Fibroblast of skin of right quadriceps (primary cell): ENCODE measurements at places on chromosomes 3 and 15.

DNA sequence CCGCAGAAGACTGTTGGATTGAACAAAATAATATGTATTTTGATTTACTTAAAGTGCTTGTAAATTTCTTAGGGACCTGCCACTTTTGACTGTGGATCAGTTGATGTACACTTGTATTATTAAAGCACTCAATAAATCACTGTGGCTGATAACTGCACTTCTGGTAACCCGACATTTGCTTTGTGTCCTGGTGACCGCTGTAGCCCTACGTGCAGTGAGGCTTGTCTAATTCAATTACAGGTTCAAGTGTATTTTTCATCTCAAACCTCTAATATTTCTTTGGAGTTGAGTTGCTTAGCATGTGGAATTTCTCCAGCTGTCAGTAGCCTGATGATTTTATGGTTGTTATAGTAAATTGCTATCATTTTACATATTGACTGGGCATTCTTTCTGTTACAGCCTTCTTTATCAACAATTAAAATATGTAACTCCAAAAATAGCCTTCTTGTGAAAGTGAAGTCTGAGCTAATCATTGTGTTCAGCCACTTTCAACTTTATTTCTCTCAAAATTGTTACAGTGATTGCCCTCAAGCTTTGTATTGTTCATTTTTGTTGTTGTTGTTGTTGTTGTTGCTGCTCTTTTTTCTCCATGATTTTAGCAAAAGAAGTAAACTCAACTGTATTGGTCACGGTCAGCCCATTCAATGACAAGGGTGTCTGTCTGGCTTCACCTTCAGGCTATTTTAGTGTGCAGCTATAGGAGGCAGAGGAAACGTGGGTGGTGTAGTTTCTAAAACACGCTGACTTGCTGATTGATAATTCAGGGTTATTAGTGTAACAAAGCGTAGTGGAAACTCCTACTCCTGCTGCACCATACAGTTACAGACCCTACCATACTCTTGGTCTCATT lies 215.1 kb upstream of the UBE2E1 start:
- no peak for DNase-seq

GRCh38 chr3:64462203-64462602 lies 225.6 kb downstream of the ADAMTS9 start:
- DNase-seq, result peak; percentile 97

- no peak for DNase-seq
Measured at GRCh38 chr15:89852342-89852995, 37.8 kb upstream of the ANPEP start.

- DNase-seq, result no peak
Measured at GRCh38 chr3:44106756-44107155, 134.9 kb upstream of the TOPAZ1 start.

GRCh38 chr15:71093054-71094024 lies 21.9 kb upstream of the THSD4 start:
- peak; percentile 75 for DNase-seq

DNA sequence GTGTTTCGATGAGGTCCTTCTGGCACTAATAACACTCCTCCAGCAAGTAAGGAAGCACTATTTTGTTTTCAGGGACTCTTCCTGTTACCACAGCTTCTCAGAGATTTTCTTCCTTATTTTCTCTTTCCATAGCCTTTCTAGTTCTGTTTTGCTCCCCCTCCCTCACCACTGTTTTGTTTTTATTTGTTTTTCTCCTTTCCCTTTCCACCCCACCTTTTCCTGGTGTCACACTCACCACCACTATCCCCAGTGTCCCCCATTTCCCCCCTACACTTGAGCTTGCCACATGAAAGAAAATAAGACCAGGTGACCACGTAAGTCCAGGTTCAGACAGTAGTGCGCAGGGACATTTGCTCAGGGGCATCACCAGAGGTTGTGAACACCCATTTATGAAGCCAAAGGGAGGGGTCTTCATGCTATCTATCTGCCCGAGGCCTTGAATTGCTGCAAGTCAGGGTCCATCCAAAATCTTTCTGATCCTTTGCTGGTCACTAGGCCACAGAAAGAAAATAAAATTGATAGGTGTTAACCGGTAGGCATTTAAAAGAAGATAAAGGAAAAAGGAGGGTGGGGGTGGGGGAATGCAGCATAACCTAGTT lies 1.4 kb upstream of the RFTN1 start:
- no peak for DNase-seq

GRCh38 chr3:145176907-145177306 lies 984.1 kb downstream of the PLOD2 start:
- DNase-seq, result no peak

GRCh38 chr15:84953136-84953535 lies 28.5 kb upstream of the PDE8A start:
- peak; percentile 36 for DNase-seq

DNA sequence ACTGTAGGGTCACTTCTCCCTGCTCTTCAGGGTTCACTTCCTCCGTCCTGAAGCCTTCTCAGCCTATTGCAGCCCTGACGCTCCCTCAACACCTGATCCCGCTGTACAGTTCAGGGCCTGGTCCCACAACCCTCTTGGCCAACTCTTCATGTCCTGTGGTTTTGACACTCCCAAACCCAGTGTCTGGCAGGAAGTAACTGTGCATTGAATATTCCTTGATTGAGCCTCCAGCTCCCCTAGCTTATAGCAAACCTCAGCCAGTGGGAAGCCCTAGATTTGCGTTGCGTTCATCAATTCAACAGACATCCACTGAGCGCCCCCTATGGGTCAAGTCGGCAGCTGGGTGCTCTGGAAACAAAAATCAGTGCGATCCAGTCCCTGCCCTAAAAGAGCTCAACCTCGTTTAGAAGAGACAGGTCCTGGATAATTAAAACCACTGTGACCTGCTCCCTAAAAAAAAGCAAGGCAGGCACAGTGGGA lies 13.5 kb downstream of the UBAP1L start:
- DNase-seq, result peak; percentile 65

- DNase-seq, result peak; percentile 25
Measured at GRCh38 chr15:27448986-27449385, 478.0 kb downstream of the GABRG3 start.

DNA sequence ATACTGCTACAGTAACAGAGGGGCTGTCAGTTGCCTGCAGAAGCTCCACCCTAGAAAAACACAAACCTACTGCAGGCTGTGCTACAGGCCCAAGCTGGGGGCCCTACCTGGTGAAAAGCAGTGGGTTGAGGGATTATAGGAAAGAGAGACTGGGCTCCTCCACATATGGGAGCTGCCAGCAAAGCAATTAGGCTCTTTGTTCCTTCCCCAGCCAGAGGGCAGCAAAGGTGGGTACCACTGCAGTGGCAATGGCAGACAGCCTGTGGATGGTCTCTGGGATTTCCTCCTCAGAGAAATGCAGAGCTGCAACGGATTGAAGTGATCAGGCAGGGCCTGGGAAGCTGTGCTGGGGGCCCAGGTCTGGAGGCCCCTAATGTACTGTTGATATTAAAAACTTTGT lies 19.1 kb upstream of the DNAAF4 start:
- no peak for DNase-seq

GRCh38 chr3:167406876-167407492 lies 26.9 kb upstream of the ZBBX start:
- DNase-seq, result peak; percentile 42

DNA sequence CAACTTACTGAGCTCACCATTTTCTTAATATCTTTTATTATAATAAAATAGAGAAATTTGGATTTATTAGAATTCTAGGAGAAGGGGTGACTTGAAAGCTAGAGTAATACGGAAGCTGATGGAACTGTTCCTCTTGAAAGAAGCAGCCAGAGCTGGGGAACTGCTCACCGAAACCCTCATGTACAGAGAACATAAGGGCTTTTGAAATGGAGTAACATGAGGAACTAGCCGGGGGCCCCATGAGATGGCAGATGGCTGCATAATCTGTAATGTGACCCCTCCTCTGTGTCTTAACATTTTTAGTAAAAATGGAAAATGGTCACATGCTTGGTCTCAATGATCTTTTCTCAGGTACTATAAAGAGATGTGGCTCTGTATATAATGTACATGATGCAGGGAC lies 15.7 kb upstream of the DYNC1LI1 start:
- no peak for DNase-seq

DNA sequence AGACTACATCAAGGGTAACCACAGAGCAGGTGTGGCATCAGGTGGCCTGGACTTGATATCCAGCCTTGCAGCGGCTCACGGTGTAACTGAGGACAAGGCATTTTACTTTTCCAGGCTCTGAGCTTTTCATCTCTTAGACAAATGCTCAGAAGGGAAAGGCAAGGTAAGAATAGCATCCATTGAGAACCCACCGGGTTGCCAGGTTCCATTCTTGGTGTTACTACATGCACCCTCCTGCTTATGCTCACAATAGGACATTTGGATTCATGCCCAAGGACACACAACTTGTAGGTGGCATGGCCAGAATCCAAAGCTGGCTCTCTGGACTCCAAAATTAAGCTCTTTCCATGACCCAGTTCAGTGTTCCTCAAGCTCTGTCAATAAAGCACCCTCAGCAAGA lies 85.5 kb downstream of the CCNL1 start:
- DNase-seq, result no peak

DNA sequence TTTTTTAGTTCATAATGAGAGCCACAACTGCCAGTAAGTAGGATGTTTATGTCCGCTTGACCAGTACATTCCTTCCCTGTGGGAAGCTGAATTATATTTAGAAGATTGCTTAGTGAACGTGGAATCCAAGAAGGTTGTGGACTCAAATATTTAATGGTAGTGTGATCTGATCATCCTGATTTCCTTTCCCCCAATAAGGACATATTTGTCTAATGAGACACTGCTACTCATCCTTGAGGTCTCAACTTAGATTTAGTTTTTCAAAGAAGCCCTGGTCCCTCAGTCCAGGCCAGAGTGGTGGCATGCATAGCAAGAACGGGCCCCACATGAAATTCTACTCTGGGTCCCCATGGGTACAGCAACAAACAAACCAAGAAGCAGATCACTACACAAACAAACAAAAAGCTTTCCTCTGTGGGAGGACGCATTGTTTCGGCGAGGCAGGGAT lies 60.8 kb downstream of the USP13 start:
- DNase-seq, result peak; percentile 85

- DNase-seq, result no peak
Measured at GRCh38 chr15:99545605-99546004, 20.2 kb upstream of the MEF2A start.
